ENCODE measurements at places on chromosomes 11 and 22. TPM values are rescaled to one million over a fixed set of nuclear protein-coding genes. Genes with fewer than 3 reads are reported as not detected.

GRCh38 chr11:45382133-45382878 lies 96.2 kb upstream of the SYT13 start:
- no peak for DNase-seq
- no peak overlapping the region for H3K27ac ChIP-seq
- H3K36me3 ChIP-seq: no peaks in the 10 kb centered on the region
- peaks cover 4% of the 10 kb centered on the region for H3K4me1 ChIP-seq

DNA sequence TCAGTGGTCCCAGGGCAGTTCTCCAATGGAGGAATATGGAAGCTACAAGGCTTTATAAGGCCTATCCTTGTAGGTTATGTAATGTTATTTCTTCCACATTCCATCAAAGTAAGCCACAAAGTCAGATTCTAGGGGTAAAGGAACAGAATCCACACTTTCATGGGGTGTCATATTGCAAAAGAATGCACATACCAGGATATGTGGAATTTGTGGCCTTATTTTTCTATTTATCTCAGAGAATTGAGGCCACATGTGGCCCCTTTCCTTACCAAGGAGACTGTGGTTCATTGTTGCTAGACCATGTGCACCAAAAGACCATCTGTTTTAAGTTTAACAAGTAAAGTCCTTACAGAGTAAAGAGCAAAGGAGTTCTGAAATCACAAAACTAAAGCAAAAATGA lies 12.9 kb downstream of the LRRC4C start:
- no peak overlapping the region for H3K4me3 ChIP-seq
- H3K27ac ChIP-seq: no peak overlapping the region
- no peaks in the 10 kb centered on the region for H3K36me3 ChIP-seq

DNA sequence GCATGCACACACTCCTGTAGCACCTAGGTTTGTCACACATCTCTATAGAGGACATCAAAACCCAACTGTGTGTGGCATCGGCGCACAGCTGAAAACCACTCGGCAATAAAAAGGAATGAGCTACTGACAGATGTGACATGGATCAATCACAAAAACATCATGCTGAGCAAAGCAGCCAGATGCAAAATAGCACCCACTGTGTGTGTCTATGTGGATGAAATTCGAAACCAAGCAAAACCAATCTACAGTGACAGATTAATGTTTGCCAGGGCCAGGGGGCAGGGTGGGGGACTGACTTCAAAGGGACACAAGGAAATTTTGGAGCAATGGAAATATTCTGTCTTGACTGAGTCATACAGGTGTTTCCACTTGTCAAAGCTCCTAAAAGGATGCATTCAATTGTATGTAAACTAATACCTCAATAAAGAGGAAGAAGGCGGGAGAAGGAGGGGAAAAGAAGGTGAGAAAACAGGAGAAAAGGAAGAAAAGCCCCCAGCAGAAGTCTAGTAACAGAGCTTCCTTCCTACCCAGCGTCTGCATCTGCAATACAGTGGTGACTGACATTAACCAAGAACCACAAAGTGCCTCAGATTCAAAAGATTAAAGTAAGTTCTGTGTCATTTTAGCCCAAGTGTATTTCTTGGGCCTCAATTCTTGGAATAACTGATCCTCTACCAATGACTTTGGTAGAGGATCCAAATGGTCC lies 49.8 kb downstream of the PACSIN2 start:
- H3K36me3 ChIP-seq: peaks cover 22% of the 10 kb centered on the region
- H3K27me3 ChIP-seq: no peaks in the 10 kb centered on the region
- peak; percentile 63 for DNase-seq

TH gene
- not detected for total RNA-seq

- DNase-seq: no peak
- H3K36me3 ChIP-seq: no peaks in the 10 kb centered on the region
- no peaks in the 10 kb centered on the region for H3K4me1 ChIP-seq
- peaks cover 6% of the 10 kb centered on the region for H3K27me3 ChIP-seq
- no peak overlapping the region for H3K27ac ChIP-seq
- H3K4me3 ChIP-seq: no peak overlapping the region
Observed at GRCh38 chr11:45745065-45745811, 59.7 kb upstream of the SLC35C1 start.

DNA sequence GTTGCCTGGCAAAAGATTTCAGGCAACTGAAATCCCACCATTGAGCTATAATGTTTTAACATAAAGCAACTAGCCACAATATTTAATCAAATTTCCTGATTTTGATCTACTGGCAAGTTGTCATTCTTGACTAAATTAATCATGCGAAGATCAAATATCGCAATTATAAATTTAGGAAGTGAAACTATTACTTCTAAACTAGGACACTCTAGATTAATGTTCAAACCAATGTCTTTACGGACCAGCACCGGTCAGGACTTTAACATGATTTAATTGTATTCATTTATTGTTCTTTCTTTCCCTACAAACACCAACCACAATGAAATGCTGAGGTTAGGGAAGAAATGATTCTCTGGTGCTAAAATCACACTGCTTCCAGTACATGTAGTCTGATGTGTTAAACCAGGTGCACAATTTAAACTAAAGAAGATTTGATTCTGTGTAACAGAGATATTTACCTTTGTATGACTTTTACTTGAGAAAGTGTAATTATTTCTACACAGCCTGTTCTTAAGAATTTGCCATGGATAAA lies 14.9 kb downstream of the GAS2 start:
- peaks cover 3% of the 10 kb centered on the region for H3K27me3 ChIP-seq
- no peak overlapping the region for H3K4me3 ChIP-seq
- no peaks in the 10 kb centered on the region for H3K4me1 ChIP-seq

GRCh38 chr11:2093575-2094353 lies 45.4 kb downstream of the IGF2 start:
- no peak overlapping the region for H3K4me3 ChIP-seq
- no peak overlapping the region for H3K27ac ChIP-seq
- peaks cover 24% of the 10 kb centered on the region for H3K27me3 ChIP-seq
- H3K36me3 ChIP-seq: no peaks in the 10 kb centered on the region

DNA sequence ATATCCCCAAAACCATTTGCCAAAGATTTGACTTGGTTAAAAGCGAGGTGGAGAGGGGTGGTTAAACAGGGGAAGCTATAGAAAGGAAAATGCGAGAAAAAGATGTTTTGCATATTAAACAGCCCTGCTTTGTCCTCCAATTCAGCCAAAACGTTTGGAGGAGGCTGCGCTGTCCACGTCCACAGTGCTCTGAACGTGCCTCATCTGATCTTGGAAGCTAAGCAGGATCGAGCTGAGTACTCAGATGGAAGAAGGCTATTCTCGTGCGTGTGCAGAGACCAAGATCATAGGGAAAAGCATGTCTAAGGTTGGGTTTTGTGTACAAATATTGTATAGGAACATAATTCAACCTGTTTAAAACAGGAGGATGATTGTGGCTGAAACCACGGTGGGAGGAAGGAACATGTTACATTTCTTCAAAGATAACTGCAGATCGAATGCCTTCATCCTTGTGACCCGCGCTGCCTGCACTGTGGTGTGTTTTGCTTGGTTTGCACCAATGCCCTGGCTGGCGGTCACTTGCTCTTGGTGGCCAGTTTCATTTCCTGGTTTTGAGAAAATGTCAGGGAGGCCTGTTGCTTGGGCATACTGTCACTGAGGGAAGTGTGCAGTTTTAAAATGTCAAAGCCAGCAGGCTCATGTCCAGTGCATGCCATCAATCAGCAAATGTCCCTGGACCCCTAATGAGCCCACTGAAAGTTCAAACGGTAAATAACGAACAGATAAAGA lies 40.4 kb downstream of the FLI1 start:
- H3K27me3 ChIP-seq: no peaks in the 10 kb centered on the region
- H3K27ac ChIP-seq: peak overlapping the region; percentile 88
- peak overlapping the region; percentile 65 for H3K4me3 ChIP-seq
- H3K4me1 ChIP-seq: peaks cover 88% of the 10 kb centered on the region

C11orf68 gene
- total RNA-seq: 16.9 TPM

GRCh38 chr11:102332611-102332994 lies 14.4 kb upstream of the BIRC2 start:
- DNase-seq: no peak
- no peaks in the 10 kb centered on the region for H3K27me3 ChIP-seq
- no peak overlapping the region for H3K4me3 ChIP-seq
- no peak overlapping the region for H3K27ac ChIP-seq
- H3K36me3 ChIP-seq: peaks cover 37% of the 10 kb centered on the region
- peaks cover 5% of the 10 kb centered on the region for H3K4me1 ChIP-seq

DNA sequence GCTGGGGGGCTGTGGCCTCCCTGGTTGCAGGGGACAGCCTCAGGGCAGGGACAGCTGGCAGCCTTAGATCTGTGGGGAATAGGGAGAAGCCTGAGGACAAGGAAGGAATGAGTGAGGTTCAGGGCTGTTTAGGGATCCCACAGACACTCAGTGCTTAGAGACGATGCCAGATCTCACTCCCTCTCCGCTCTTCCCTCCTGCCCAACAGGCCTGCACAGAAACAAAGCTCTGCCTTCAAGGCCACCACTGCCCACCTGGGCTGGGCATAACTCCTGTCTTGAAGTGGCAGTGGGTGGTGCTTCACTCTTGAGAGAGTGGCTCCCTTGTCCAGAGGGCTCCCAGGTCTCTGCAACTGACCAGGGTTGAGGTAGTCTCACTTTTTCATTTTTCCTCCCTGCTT lies 13.1 kb upstream of the CENATAC start:
- no peaks in the 10 kb centered on the region for H3K36me3 ChIP-seq
- H3K4me3 ChIP-seq: no peak overlapping the region
- no peak for DNase-seq
- H3K27me3 ChIP-seq: no peaks in the 10 kb centered on the region
